Right ventricle myocardium superior (tissue), 1 donor: ENCODE measurements at places on chromosomes 5 and 9. TPM values are rescaled to one million over a fixed set of nuclear protein-coding genes. Genes with fewer than 3 reads are reported as not detected.

Gene GPR150
- not detected for total RNA-seq

Gene OTULINL
- total RNA-seq = 4.9 TPM

Gene PCSK5
- 3.4 TPM for total RNA-seq

Gene OR1J4
- not detected for total RNA-seq

DNA sequence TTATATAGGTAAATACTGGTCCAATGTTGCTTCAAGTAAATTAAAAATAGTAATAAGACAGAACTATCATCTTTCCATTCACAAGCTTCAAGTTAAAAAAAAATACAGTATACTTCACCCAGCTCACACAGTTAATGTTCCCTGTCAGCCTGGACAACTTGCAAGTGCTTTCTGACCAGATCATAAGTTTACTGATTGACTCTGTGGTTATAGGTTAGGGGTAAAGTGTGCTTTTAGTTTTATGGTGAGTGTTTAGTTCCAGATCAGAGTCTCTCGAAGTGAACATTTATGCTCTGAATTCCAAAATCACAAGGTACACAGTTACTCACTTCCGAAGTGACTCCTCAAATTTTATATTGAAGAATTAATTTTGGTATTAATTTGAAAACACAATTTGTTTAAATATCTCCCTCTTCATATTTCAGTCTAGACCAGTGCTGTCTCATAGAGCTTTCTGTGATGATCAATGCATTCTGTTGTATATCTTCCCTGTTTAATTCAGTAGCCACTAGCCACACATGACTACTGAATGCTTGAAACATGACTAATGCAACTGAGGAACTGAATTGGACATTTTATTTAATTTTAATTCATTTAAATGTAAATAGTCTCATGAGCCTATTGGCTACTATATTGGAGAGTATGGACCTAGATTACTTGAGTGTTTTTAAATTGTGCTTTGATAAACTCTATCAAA lies 90.7 kb downstream of the MEF2C start:
- no peak for DNase-seq

- no peak for DNase-seq
These were observed 71.0 kb upstream of the SEMA6A start for GRCh38 chr5:116645627-116646026.

- no peak for DNase-seq
These were observed 243.4 kb upstream of the PIK3R1 start for GRCh38 chr5:67971971-67972821.

DNA sequence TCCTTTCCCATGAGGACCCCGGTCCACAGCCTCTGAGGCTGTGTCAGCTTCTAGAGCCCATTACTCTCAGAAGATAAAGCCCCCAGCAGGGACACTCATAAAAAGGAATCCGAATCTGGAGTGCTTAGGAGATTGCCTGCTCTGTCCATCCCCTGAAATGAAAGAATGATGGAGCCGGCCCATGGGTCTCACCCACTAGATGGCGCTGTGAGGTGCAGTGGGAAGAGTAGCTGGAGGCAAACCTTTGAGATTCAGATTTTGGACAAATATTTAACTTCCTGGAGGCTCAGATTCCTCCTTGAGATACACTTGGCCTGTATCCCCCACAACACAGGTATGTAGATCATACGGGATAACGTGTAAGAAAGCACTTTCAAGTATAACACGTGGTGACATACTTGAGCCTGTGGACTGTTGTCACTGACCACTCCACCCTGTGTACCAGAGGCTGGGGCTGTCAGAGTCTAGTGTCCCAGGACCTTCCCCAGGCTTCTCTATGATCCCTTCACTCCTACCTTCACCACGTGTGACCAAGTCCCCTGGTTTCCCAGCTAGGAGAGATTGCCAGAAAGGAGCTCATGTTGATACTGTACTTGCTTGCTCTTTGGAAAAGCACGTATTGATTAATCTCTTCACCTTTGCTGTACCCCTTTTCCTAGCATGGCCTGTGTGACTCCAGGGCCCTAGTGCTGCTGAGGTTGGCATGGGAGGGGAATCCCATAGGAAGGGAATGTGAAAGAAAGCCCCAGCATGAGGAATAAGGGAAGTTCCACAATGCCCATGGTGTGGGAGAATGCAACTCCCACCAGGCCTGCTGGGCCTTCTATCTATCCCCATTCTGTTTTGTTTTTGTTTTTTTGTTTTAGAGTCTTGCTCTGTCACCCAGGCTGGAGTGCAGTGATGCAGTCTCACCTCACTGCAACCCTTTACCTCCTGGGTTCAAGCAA lies 32.1 kb downstream of the TRMO start:
- peak; percentile 53 for DNase-seq
